ENCODE measurements at places on chromosomes 2 and 18. TPM values are rescaled to one million over a fixed set of nuclear protein-coding genes. Genes with fewer than 3 reads are reported as not detected.

The BCL2L11 gene
- polyA plus RNA-seq: 21.4 TPM

GRCh38 chr2:21819454-21819853 is 695.7 kb downstream of the TDRD15 start:
- no peak for DNase-seq

DNA sequence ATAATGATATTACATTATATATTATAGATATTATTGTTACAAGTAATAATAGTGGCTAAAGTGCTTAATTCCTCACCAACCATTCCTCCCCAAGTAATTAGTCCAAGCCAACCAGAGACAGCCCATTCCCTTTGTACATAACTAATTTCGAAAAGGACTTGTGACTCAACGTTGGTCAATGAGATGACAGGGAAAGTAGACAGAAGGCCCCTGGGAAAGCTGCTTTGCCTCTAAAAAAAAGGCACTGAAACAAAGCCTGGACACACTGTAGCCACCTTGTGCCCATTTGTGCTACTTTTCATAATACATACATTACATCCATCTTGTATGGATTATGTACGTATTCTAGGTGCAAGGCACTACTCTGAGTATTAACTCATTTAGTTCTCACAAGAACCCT is 28.8 kb downstream of the COLEC12 start:
- no peak for DNase-seq

DNA sequence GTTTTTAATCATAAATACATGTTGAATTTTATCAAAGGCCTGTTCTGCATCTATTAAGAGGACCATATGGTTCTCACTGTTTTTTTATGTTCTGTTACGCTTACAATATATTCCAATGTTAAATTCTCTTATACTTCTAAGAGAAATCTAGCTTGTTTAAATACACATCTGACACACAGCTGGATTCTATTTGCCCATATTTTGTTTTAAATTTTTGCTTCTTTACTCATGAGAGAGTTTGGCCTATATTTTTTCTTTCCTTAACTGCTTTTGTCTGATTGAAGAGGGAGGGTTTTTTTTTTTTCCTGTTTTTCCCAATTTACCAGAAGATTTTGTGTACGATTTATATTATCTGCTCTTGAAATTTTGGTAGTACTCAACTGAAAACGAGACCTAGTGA is 34.9 kb downstream of the RNF144A start:
- no peak for DNase-seq

- DNase-seq: no peak
Observed at GRCh38 chr18:77439888-77440287, 190.2 kb downstream of the GALR1 start.

DNA sequence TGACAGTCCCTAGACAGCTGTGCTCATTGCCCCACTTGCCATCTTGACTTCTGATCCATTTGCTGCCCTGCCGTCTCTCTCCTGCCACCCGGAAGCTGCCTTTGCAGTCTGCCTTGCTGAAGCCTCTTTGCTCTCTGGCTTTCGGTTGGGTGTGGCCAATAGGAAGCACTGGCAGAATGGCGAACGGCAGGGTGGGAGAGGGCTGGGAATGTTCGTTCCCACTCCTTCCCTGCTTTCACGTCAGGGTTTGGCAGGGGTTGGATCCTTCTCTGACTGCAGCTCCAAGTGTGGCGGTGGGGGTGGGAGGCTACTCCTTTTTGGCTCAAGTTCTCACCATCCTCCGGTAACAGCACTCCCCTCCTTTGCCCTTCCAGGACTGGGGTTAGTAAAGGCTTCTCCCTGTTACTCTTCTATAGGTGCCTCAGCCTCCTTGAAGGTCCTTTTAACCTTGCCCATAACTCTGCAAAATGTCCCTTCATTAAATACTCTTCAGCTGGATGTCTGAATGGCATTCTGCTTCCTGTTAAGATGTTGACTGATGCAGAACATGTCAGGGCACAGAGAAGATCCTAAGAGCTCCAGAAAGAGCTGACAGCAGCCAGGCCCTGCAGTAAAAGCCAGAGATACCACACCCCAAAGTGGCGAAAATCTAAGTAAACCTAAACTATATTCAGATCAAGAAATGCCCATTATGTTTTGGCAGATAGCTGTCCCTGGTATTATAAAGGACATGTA is 299.7 kb downstream of the CDCA7 start:
- DNase-seq: no peak

DNA sequence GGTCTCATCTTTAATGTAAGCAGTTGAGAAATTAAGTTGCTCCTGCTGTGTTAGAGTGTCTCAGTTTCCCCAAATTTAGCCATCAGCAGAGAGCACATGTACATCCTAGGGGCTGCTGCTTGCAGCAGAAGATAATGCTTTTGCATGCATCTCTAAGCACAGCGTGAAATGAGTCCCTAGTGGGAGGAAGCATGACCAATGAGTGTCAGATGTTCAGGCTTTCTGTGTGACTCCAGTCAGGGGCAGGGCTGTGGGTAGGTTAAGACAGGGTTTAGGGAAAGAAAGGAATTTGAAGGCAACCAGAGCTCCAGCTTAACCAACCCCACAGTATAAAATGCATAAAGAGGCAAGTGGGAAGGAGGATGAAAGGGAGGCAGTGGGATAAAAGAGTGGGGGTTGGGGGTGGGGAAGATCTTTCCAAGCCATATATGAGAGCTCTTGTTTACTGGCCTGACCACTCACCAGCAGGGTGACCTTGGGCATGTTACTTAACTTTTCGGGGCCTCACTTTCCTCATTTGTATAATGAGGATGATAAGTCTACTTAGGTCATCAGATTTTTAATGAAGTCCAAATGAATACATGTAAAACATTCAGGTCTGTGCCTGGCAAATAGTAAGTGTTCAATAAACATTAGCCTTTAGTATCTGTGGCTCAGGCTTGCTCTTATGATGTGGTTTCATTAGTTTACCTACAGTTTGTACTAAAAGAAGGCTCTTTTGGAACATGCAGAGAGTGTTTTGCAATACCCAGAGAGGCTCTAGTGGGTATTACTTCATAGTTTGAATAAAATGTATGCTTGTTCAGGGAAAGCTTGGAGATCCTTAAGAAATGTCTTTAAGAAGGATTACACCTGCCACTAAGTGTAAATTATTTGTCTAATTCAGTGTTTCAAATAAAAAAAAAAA is 42.7 kb upstream of the PELI1 start:
- no peak for DNase-seq

The KIF3C gene
- 14.9 TPM for polyA plus RNA-seq

DNA sequence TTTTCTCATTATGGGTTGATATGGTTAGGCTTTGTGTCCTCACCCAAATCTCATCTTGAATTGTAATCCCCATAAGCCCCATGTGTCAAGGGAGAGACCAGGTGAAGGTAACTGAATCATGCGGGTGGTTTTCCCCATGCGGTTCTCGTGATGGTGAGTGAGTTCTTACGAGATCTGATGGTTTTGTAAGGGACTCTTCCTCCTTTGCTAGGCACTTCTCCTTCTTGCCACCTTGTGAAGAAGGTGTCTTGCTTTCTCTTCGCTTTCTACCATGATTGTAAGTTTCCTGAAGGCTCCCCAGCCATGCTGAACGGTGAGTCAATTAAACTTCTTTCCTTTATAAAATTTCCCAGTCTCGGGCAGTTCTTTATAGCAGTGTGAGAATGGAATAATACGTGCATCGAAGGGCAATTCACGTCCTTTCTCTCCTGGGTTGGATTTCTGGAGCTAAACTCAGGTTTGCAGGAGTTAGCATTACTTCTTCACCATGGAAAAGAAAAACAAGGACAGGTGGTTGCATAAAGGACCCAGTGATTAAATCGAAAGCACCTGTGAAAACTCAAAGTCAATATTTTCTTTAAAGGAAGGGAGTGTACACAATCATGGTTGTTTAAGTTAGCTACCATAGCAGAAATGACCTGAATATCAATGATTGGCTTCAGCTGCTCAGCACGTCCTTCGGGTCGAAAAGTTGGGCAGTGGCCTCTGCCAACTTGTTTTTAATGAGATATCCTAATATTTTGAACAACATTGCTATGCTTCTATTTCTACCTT is 54.1 kb downstream of the CDC42EP3 start:
- no peak for DNase-seq

- DNase-seq: no peak
Observed at GRCh38 chr2:54652540-54652939, 70.9 kb upstream of the EML6 start.

The NT5C1B gene
- polyA plus RNA-seq: 0.86 TPM

DNA sequence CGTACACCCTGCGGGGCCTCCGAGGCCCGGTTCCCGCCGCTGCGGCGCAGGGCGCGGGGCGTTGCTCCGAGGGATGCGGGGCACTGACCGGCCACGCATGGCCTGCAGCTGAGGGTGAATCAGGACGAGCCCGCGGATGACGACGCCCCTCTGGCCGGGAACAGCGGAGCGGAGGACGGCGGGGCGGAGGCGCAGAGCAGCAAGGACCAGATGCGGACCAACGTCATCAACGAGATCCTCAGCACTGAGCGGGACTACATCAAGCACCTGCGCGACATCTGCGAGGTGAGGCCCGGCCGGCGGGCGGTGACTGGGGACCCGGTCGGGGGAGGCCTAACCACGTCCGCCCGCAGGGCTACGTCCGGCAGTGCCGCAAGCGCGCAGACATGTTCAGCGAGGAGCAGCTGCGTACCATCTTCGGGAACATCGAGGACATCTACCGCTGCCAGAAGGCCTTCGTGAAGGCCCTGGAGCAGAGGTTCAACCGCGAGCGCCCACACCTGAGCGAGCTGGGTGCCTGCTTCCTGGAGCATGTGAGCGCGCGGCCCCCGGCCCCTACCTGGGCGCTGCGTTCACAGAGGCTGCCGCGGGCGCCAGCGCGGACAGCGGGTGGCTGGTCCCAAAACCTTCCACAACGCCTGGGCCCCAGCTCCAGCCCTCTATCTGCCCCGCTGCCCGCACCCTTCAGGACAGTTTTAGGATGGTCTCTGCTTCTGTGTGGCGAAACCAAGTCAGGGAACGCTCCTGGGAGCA is 53.2 kb downstream of the FAM168B start:
- DNase-seq: no peak

DNA sequence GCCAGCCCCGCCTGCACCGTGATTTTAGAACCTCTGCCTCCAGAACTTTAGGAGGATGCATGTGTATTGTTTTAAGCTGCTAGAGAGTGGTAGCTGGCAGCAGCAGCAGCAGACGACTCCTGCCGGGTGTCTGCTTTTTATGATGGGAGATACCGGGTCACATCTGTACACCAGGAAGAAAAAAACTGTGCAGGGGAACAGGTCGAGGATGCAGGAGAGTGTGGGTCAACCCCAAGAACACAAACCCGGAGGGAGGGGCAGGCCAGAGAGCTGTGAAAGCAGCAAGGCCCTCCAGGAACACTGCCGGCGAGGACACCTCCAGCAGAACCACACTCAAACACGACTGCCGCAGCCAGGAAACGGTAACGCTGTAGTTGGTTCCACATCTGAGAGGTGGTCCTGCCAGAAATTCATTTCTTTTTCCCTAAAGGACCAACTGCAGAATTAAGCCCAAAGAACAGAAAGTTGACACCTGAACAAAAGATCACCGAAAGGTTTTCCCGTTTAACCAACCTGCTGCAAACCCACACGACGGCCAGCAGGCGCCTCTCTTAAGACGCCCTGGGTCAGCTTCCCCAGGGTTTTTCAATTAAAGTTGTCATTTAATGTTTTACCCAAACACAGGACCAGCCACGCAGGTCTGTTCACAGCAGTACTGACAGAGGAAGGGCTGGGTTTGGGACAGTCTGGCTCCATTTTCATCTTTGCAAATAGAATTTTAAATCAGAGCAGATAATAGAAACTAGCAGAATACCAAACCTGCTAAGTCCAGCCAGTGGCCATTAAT is 60.5 kb downstream of the NDUFA10 start:
- DNase-seq: no peak

The MAB21L4 gene
- polyA plus RNA-seq: 0.18 TPM

- no peak for DNase-seq
Observed at GRCh38 chr2:69203166-69203985, 183.7 kb downstream of the GFPT1 start.

DNA sequence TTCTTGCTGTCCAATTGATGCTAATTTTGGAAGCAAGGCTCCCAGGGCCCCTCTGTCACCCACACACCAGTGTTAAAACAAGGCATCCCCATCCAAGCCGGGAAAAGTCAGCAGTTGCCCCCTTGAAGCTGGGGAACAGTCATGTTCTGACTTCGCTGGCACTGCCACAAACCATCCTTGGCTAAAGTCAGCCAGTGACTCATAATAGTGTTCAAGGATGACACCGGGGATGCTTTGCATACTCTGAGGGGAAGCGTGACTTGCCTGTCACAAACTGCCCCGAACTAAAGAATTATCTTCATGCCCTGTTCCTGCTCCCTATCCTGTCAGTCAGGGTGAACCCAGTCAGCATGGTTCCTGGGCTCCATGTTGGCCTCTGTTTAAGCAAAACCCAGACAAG is 37.0 kb downstream of the TGFA start:
- no peak for DNase-seq

- DNase-seq: no peak
Observed at GRCh38 chr2:45993476-45993991, 303.7 kb upstream of the EPAS1 start.

The ZAP70 gene
- 1.5 TPM for polyA plus RNA-seq

DNA sequence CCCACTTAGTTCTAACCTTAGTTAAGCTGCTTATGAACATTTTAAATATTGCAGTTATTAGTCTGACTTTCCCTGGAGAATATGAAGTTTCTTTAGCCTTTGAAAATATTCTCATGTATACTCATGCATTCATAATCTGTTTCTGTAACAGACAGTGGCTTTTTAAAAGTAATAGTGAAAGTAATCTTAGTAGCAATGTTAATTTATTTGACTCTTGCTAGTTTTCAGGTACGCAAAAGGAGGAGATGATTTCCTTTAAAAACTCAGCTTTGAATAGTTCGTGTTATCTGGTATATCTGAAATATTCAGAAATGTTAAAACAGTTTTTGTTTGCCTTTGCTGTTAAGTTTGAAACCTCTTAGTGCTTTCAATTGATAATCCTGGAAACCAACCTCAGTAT is 3.8 kb downstream of the ANKRD12 start:
- no peak for DNase-seq

The HRH4 gene
- 0.10 TPM for polyA plus RNA-seq

The KHK gene
- polyA plus RNA-seq: 52.3 TPM

DNA sequence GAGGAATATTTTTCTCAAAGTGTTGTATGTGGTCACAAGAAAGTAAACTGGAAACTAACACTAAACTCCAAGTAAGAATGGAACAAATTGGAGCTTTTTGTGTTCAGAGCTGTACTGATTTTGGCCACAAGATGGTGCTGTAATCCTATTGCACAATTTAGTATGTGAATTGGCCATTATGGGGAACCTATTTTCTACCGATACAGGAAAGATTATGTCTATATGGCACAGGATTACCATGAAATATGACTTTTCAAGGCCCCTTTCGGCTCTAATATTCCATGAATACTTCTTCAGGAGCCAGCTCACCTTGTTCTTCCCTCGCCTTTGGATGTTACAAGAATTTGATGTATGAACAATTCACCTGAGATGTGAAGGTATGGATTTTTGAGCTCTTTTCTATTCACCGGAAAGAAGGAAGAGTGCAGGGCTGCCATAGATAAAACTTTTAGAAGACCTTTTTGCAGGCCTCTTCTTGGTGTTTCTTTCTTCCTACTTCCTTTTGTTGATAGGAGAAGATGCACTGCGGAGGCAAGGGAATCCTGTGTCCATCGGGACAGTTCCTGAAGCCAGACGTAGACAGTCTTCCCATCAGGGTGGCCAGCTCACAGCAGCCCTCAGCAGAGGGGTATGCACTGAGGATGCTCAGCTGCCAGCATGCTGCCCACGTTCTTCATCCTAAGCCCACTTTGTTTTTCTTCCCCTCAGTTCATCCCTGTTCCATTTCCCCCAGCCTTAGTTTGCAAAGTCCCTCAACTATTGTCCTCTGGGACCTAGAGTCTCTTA is 13.3 kb downstream of the MRPL44 start:
- DNase-seq: no peak

- DNase-seq: no peak
Observed at GRCh38 chr2:159160954-159161353, 125.5 kb downstream of the WDSUB1 start.
